Mesendoderm (in vitro differentiated cells): ENCODE measurements at places on chromosomes 11 and 22.

GRCh38 chr11:67344264-67344663, 9.1 kb downstream of the POLD4 start:
- H3K4me1 ChIP-seq: no peaks in the 10 kb centered on the region
- H3K27ac ChIP-seq: no peak overlapping the region
- no peak for DNase-seq
- H3K27me3 ChIP-seq: no peaks in the 10 kb centered on the region
- H3K36me3 ChIP-seq: no peaks in the 10 kb centered on the region

DNA sequence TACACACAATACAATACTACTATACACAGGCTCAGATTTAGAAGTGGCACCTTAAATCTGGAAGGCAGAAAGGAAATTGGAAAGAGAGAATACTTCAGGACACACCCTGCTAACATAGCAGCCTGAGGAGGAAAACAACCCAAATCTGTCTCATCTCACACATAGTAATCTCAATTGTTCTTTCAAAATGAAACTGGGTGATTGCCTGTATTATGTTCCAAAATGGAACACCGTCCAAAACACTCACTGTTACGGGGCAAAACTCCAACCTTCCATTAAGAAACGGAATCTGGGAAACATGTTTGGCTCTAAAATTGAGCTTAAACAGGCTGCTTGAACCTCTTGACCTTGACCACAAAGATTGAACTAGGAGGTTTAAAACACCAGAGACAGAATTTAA, 572.6 kb downstream of the OPCML start:
- H3K4me1 ChIP-seq: no peaks in the 10 kb centered on the region
- H3K4me3 ChIP-seq: no peak overlapping the region
- DNase-seq: no peak
- H3K27me3 ChIP-seq: no peaks in the 10 kb centered on the region
- H3K36me3 ChIP-seq: no peaks in the 10 kb centered on the region
- H3K27ac ChIP-seq: no peak overlapping the region

DNA sequence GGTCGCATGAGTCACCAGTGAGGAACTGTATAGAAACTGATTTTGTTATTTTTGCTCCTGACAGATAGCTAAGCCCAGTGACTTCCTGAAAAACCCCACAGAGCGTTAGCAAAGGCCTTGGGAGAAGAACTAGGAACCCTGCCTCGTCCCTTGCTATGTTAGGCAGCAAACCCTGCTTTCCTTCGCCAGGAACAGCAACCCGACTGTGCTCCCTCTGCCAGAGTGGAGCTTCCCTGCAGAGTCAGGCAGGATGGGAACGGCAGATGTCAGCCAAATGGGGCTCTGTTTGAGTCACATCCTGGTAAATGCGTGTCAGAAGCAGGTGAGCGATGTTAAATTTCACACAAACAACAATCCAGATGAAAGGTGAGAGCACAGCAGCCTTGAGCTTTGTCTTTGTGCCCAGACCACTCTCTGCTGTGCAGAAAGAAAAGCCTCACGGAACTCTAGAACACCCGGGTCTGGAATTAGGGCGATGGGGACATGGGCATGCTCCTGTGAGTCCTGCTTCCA, 186.6 kb downstream of the ADAMTS15 start:
- no peak overlapping the region for H3K4me3 ChIP-seq
- no peaks in the 10 kb centered on the region for H3K27me3 ChIP-seq
- no peaks in the 10 kb centered on the region for H3K36me3 ChIP-seq
- peaks cover 5% of the 10 kb centered on the region for H3K4me1 ChIP-seq
- peak; percentile 54 for DNase-seq

- DNase-seq: no peak
- no peak overlapping the region for H3K4me3 ChIP-seq
- no peaks in the 10 kb centered on the region for H3K36me3 ChIP-seq
- H3K4me1 ChIP-seq: no peaks in the 10 kb centered on the region
- no peaks in the 10 kb centered on the region for H3K27me3 ChIP-seq
These were observed 7.7 kb downstream of the OR51V1 start for GRCh38 chr11:5192738-5193137.

DNA sequence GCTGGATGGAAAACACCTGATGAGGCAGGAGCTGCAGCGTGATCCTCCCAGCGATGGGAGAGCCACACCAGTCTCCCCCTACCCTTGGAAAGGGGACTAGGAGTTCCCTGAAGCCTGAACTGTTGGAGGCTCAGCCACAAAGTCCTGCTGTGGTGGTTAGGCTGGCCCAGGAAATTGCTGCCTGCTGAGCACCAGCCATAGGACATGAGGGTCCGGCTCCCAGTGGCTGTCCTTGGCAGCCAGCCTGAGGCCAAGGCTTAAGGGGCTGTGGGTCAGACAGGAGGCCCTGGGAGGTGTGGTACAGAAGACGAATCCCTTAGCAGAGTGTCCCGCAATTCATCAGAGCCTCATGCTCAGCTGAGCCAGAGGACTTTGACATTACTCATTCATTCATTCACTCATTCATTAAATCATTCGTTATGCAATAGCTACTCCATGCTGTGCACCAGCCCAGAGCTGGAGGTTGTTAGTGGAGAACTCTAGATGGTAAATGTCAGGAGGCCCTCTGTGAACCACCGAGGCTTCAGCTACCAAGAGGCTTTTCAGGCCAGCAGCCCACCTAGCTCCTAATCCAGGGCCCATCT, 14.4 kb upstream of the SEC14L4 start:
- H3K4me1 ChIP-seq: no peaks in the 10 kb centered on the region
- no peak for DNase-seq
- no peak overlapping the region for H3K4me3 ChIP-seq

DNA sequence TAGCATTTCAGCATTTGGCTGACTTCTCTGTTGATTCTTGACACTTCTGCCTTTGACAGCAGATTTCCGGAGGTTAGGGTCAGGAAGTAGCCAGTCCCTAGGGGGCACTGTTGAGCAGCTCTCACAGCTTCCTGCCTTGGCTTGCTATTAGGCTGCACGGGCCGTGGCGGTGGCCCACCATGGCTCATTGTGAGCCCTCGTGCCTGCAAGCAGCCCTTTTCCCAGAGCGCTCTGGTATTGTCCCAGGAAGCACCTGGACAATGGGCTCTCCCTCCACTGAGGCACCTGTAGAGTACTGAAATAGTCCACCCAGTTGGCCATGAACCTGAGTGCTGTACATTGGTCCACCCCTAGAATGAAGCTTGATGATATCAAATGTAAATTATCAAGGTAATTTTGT, 100.2 kb upstream of the GAL start:
- no peaks in the 10 kb centered on the region for H3K4me1 ChIP-seq
- peak; percentile 86 for DNase-seq
- peaks cover 4% of the 10 kb centered on the region for H3K36me3 ChIP-seq
- no peak overlapping the region for H3K27ac ChIP-seq
- H3K27me3 ChIP-seq: no peaks in the 10 kb centered on the region
- H3K4me3 ChIP-seq: no peak overlapping the region

DNA sequence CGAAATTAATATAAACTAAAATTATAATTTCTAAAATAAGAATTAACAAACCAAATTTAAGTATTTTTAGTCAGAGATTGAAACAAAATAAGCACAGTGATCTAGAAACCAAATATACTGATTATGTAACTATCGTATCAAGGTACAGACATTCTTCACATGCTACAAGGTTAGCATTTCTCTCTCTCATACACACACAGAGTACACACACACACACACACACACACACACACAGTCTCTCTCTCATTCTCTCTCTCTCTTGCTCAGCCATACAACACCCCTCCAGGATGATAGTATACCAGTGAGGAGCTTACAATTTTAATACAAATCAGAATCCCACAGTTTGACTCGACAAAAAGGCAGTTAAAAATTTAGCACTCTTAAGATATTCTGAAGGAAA, 66.0 kb downstream of the RDX start:
- H3K4me3 ChIP-seq: no peak overlapping the region
- H3K27ac ChIP-seq: no peak overlapping the region
- H3K4me1 ChIP-seq: no peaks in the 10 kb centered on the region
- peaks cover 7% of the 10 kb centered on the region for H3K36me3 ChIP-seq

DNA sequence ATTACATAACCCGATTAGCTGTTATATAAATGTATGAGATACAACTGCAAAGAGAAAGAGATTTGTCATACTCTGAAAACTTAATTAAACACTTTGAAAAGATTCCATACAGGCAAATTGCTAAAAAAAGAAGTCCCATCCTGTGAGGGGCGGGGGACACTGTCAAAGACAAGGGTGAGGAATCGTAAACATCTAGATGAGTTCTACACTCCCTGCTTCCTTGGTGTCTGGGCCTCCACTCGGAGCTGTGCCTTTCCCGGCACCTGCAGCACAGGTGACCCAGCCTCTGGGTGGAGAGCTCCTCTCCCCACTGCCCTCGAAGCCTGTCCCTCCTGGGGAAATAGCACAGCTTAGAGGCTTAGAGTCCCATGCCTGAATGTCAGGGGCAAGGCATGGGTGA, 69.2 kb upstream of the CRYBB3 start:
- H3K27ac ChIP-seq: no peak overlapping the region
- DNase-seq: no peak
- H3K4me3 ChIP-seq: no peak overlapping the region
- H3K27me3 ChIP-seq: no peaks in the 10 kb centered on the region
- H3K4me1 ChIP-seq: peaks cover 4% of the 10 kb centered on the region

DNA sequence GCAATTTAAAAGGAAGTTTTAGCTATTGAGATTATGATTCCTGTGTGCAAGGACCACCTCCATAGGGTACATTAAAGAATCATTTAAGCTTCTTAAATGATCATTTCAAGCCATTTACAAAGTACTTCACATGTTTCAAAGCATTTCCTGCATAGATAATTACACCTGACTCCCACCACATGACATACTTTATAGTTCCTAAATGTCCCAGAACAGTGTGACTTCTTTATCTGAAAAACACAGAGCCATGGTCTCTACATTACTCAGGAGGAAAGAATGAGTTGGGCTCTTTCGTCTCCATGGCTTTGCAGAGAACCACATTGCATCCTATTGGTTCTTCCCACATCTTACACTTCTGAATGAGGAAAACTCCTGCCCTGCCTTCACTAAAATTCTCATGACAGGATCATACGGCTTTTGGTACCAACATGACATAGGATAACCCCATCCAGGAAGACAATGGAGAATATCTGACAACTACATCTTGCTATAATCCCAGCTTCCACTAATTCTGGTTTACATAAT, 88.6 kb downstream of the ETS1 start:
- peaks cover 18% of the 10 kb centered on the region for H3K4me1 ChIP-seq
- H3K36me3 ChIP-seq: no peaks in the 10 kb centered on the region
- no peak overlapping the region for H3K4me3 ChIP-seq
- H3K27ac ChIP-seq: no peak overlapping the region

GRCh38 chr22:44075670-44076069, 51.6 kb downstream of the PARVB start:
- H3K4me1 ChIP-seq: no peaks in the 10 kb centered on the region
- no peaks in the 10 kb centered on the region for H3K27me3 ChIP-seq
- no peak overlapping the region for H3K27ac ChIP-seq
- H3K4me3 ChIP-seq: no peak overlapping the region
- DNase-seq: no peak

GRCh38 chr22:20026204-20026908, 5.4 kb downstream of the TANGO2 start:
- DNase-seq: no peak
- no peaks in the 10 kb centered on the region for H3K36me3 ChIP-seq
- H3K4me1 ChIP-seq: no peaks in the 10 kb centered on the region
- H3K27me3 ChIP-seq: no peaks in the 10 kb centered on the region
- no peak overlapping the region for H3K4me3 ChIP-seq

DNA sequence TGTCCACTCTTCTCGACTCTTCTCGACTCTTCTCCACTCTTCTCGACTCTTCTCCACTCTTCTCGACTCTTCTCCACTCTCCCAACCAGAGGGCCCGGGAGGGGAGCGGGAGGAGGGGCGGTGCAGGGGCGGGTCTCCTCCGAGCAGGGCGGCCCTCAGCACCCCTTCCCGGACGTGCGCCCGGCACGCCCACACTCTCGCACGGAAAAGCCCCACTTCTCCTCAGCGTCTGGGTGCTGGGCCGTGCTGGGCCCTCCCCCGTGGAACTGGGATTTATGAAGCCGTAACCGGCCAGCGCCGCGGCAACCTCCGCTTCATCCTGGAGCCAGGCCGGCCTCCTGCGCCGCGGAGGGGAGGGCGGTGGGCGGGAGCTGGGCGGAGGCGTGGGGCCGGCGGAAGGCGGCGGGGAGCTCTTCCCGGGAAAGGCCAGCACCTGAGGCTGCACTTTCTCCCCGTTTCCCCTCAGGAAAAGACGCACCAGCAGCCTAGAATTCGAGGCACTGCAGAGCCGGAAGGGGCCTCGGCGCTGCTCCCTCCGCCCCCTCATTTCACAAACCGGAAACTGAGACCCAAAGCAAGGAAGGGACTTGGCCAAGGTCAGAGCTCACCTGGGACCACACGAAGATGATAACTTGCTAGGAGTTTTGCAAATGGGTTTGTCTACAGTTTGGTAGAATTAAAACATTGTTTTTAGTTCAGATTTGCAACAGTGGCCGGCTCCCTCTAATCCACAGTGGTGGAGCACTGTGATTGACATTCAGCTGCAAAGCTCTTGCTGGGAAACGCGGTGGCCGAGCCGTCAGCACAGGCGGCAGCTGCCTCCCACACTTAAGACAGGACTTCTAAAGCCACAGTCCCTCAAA, 31.6 kb upstream of the JAM3 start:
- peak overlapping the region; percentile 81 for H3K27ac ChIP-seq
- H3K36me3 ChIP-seq: no peaks in the 10 kb centered on the region
- H3K4me1 ChIP-seq: peaks cover 12% of the 10 kb centered on the region
- peak overlapping the region; percentile 73 for H3K4me3 ChIP-seq
- DNase-seq: peak; percentile 88

- no peaks in the 10 kb centered on the region for H3K4me1 ChIP-seq
- DNase-seq: no peak
- no peak overlapping the region for H3K4me3 ChIP-seq
- no peak overlapping the region for H3K27ac ChIP-seq
- H3K27me3 ChIP-seq: no peaks in the 10 kb centered on the region
- H3K36me3 ChIP-seq: no peaks in the 10 kb centered on the region
These were observed 4786.8 kb upstream of the OR11H1 start for GRCh38 chr22:10741210-10741609.

GRCh38 chr22:17712441-17712840, 61.8 kb downstream of the BID start:
- H3K27ac ChIP-seq: no peak overlapping the region
- no peaks in the 10 kb centered on the region for H3K36me3 ChIP-seq
- no peaks in the 10 kb centered on the region for H3K27me3 ChIP-seq
- DNase-seq: no peak
- H3K4me3 ChIP-seq: no peak overlapping the region
- no peaks in the 10 kb centered on the region for H3K4me1 ChIP-seq

DNA sequence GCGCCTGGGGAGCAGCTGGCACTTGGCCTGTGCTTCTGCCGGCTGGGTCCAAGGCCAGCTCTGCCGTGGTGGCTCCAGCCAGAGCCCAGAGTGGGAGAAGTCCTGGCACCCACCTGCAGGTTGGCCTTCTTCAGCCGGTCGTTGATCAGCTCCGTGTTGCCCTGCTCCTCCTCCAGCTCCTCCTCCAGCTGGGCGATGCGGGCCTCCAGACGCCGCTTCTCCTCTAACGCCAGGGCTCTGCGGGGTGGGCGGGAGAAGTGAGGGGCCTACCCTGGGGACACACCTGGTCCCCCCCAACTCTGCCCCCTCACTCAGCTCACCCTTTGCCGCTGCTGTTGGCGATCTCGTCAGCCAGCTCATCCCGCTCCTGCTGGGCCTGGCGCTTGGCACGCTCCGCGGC, 32.6 kb downstream of the APOL1 start:
- no peak overlapping the region for H3K27ac ChIP-seq
- H3K4me3 ChIP-seq: no peak overlapping the region
- H3K36me3 ChIP-seq: peaks cover 43% of the 10 kb centered on the region
